ENCODE measurements at places on chromosomes 2 and 18.

GRCh38 chr2:24077879-24078278 lies 1.8 kb upstream of the SF3B6 start:
- no peak for DNase-seq

DNA sequence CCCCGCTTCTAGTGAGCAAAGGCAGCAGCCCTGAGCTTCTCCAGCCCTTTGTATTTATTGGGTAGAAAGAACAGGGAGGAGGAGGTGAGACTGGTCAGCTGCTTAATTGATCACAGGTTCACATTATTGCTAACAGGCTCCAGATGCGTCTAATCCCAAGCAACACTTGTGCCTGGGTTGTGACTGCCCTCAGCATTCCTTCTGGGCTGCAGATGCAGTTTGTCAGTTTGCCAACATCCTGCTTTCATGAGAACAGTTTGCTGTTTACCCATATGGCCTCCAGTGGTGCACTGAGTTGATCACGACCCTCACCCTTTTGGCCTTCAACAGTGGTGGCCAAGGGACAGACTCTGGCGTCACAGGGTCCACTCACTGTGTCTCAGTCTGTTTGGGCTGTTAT lies 159.5 kb upstream of the ZNF516 start:
- DNase-seq = no peak

GRCh38 chr2:123913143-123913735 lies 111.8 kb upstream of the CNTNAP5 start:
- no peak for DNase-seq

DNA sequence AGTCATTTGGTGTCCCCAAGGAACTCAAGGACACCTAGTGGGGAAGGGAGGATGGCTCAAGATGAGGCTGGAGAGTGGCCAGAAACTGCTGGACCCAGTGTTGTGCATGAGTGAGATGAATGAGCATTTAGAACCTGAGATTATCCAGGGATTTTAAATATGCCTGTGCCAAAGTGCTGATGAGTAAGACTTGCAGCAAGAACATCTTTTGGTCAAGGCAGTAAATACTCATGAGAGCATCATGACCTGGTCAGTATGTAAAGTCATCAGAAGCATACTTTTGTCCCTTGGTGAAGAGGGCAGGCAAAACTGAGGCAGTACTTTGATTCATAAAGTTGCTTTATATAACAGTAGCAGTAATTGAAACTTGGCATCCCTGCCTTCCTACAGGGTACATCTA lies 3.1 kb upstream of the SPP2 start:
- no peak for DNase-seq

DNA sequence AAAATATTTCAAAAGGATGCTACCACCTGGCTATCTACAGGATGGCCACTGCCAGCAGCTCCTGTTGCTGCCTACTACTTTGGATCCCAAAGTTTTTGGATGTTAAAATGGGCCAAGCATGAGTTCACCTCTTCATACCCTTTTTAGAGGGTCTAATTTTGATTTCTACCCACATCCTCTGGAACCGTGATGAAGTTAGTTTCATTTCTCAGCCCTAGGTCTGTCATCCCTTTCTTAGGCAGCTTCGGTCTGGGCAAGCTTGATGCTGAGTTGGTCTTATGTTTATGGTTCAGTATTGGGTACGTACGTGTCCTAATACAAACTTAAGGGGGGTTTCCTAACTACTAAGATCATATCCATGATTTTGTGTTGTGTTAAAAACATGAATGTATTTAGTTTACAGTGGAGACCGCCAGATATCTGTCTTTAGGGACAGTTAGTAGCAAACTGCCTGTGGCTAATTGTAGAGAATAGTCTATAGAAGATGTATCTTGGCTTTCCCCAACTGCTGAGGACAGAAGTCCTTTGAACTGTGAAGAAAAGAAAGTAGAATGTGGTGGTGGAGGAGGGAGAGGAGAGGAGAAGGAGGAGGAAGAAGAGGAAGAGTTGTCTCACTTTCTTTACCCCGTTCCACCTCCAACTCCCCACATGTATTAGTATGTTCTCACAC lies 184.9 kb downstream of the UBE2E3 start:
- no peak for DNase-seq

GRCh38 chr2:119066272-119066804 lies 92.2 kb downstream of the C1QL2 start:
- no peak for DNase-seq

DNA sequence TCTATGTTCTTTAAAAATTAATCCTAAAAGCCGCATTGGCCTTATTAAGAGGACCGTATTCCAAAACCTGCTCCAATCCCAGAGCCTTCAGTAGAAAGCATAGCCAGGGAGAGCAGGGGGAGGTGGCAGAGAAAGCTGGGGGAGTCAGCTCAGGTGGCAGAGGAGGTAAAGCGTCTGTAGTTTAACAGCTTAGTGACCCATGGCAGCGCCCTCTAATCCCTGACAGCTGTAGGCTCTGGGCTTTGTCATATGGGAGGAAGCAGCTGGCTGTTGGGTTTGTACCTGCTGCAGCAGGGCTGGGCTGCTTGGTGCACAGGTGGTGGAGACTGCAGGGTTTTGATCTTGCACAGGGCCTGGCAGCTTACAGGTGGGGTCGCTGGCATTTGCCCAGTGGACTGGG lies 50.6 kb downstream of the THNSL2 start:
- no peak for DNase-seq

Data from CD4-positive, alpha-beta T cell (primary cell).